ENCODE measurements at places on chromosomes 3 and 15.

- DNase-seq, result no peak
These were observed 57.1 kb upstream of the BCL6 start for GRCh38 chr3:187802203-187802927.

DNA sequence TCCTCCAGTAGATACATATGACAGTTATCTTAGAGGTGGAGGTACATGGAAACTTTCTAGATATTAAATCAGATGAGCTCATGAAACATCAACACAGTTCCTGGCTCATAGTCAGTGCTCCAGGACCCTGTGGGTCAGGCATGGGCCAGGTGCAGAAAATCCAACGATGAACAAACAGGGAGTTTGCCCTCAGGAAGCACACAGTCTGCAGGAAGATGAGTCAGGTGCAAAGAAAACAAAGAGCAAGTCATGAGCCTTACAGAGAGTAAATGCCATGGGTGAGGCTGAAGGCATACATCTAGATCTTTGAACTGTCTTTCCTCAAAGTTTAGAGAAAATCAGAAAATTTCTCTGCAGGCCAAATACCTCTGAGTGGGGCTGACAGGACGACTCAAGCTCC is 184.2 kb upstream of the TPM1 start:
- DNase-seq, result no peak

DNA sequence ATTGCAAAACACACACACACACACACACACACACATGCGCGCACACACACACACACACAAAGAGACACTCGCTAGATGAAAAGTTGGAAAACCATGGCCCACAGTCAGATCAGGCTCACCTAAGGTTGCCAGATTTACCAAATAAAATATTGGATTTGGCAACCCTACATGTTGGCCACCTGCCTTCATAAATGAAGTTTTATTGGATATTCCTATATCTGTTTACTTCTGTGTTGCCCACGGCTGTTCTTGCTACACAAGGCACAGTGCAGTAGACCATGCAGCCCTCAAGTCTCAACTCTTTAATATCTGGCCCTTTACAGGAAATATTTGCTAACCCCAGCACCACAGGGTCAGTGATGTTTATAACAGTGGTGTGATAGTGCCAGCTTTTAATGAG is 445.0 kb upstream of the PROK2 start:
- no peak for DNase-seq

- no peak for DNase-seq
These were observed 331.0 kb downstream of the CGGBP1 start for GRCh38 chr3:87727783-87728182.

DNA sequence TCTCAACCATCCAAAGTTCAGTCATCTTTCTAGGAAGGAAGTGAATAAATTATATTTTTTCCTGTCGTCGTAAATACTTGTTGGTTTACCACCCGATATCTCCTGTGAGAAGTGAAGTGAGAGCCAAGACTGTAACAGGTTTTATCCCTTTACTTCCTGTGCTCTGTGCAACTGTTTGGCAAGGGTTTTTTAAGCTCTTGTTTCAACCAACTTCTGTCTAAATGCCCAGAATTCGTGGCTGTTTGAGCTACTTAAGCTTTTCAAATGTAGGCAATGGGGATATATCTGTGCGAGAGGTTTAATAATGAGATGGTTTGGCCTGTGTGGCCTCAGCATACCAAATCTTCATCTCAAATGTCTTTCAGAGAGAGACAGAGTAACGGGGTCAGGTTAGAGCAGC is 134.7 kb downstream of the LRTM1 start:
- no peak for DNase-seq

DNA sequence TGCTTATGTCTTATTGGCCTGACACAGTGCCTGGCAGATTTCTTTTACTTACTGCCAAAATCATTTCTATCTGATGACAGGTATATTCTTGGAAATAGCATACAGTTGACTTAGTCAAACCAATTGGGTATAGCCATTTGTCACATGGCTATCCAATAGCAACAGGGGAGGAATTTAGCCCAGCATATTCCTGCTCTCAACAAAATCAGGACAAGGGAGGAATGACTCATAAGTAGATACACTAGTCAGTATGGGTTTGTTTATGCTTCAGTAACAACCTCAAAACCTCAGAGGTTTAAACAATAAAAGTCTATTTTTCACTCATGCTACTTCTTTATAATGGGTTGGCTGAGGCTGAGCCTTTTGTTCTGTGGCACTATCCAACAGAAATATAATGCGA is 38.0 kb upstream of the VILL start:
- DNase-seq, result no peak

DNA sequence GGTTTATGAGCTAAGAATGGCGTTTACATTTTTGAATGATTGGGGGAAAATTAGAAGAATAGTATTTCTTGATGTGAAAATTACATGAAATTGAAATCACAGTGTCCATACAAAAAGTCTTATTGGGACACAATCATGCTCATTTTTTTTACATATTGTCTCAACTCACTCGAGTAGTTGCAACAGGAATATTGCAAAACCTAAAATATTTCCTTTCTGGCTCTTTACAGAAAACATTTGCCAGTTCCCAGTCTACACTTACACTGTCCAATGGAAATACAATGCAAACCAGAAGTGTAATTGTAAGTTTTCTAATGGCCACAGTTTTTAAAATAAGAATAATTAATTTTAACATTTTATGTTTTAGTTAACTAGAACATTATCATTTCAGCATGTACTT is 137.8 kb downstream of the SAMMSON start:
- no peak for DNase-seq

DNA sequence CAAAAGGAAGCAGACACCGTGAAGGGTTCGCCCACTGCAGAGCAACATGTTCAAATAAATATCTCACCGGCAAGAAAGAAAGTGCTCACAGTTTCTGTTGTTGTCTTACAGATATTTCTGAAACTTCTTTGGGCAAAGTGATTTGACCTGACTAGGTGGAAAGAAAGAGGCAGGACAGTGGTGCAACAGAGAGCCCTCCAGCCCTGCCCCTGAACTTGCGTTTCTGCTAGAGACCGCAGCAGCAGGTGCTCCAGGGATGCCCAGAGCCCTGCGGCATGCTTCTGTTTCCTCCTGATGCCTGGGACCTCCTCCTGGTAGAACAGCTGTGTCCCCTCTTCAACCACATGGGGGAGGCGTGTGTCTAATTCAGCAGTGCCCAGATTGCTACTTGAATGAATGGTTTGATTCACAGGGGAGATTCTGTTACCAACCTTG is 123.4 kb downstream of the ATP10A start:
- no peak for DNase-seq

- DNase-seq, result no peak
These were observed 3.5 kb upstream of the SPTBN5 start for GRCh38 chr15:41897363-41897799.

- DNase-seq, result no peak
These were observed 44.8 kb downstream of the SLCO2A1 start for GRCh38 chr3:133984975-133985374.

DNA sequence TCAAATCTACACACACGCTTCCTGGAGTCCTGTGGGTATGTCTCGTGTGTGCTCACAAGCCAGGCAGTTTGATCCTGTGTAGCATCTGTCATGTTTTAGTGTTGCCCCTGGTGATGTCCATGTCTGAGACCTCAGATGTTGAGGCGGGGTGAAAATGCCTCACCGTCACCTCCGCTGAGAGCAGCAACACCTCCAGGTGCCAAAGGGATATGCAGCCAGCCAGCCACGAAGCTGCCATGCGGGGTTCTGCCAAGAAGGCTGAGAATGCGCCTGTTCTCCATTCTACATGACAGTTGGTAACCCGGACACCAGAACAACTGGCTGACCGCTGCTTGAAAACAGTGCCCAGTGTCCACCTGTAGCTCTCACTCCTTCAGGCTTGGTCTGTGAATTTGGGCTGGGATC is 253.8 kb downstream of the TLE3 start:
- no peak for DNase-seq

DNA sequence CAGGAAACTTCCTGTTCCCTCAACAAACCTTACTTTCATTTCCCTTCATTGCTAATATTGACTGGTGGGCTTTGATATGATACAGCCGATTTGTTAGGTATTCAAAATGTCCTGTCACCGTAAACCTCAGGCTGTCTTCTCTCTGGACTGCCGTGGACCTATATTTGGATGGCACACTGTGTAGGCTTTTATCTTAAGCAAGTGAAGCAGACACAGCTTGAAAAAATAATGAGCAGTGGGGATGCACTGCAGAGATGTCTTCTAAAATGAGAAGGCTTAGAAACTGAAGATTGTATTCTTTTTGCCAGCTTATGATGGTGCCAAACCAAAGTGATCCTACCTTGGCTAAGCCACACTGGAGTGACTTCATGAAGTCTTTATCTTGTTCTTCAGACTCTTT is 266.3 kb downstream of the NR1D2 start:
- DNase-seq, result no peak

- peak; percentile 62 for DNase-seq
These were observed 12.4 kb downstream of the RTF1 start for GRCh38 chr15:41429003-41429890.

- DNase-seq, result no peak
These were observed 5.6 kb downstream of the TERC start for GRCh38 chr3:169759256-169759655.

DNA sequence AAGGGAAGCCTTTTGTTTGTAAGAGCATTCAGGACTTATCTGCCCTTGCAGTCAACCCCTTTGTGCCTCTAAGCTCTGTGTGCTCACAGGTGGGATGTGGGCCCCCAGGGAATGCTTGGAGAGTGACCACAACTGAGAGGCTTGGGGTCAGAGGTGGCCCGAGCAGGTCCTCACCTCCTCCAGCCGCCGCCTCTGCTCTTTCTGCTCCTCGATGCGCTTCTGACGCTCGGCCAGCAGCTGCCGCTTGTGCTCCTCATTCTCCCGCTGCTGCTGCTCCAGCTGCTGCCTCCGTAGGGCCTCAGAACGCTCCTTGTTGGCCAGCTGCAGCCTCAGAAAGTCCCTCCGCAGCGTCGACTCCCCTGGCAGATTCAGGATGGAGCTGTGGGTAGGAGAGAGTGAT is 130.8 kb upstream of the SLC2A2 start:
- no peak for DNase-seq

GRCh38 chr3:87057474-87057873 is 66.5 kb upstream of the VGLL3 start:
- DNase-seq, result no peak

- no peak for DNase-seq
These were observed 357.5 kb downstream of the FOXP1 start for GRCh38 chr3:71225951-71226564.

- DNase-seq, result no peak
These were observed 62.2 kb downstream of the UMPS start for GRCh38 chr3:124792341-124793040.

DNA sequence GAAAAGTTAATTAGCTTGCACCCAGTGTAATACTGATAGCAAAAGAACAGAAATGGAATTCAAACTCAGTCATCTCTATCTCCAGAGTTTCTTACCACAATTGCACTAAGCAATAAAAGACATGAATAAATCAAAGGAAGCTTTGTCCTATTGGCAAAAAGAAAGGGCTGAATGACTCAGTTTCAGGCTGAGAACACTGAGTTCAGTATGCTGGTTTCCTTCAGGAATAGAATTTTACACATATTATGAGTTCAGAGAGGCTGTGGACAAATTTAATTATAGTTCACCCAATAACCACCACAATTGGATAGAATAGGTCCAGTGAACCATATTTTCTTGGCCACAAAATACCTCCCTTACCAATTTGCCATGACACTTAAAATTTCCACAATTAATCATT is 249.7 kb downstream of the KCNMB2 start:
- no peak for DNase-seq

GRCh38 chr3:115186351-115187148 is 39.5 kb upstream of the ZBTB20 start:
- peak; percentile 18 for DNase-seq

- DNase-seq, result no peak
These were observed 16.9 kb upstream of the P2RY1 start for GRCh38 chr3:152818027-152818426.

DNA sequence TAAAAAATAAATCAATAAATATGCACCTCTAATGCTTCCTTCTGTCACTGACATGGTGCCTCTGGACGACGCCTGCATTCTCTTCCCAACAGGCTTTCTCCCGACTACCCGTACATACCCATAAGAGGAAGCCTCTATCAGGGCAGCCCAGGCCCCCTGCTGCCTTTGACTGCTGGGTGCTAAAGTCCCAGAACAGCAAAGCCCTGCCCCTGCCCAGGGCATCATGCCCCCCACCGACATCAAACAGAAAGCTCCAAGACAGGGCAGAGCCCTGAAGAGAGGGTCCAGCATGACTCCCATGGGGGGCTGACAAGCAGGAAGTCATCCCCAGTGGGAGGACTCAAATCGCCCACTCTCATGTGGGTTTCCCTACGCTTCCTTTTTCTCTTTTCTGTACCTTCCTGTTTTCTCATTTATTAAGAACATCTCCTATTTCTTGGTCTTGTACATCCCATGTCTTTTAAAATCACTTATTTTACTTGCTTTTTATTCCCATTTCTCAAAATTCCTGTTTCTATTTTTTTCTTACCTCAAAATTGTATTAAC is 23.4 kb downstream of the XPC start:
- DNase-seq, result no peak

DNA sequence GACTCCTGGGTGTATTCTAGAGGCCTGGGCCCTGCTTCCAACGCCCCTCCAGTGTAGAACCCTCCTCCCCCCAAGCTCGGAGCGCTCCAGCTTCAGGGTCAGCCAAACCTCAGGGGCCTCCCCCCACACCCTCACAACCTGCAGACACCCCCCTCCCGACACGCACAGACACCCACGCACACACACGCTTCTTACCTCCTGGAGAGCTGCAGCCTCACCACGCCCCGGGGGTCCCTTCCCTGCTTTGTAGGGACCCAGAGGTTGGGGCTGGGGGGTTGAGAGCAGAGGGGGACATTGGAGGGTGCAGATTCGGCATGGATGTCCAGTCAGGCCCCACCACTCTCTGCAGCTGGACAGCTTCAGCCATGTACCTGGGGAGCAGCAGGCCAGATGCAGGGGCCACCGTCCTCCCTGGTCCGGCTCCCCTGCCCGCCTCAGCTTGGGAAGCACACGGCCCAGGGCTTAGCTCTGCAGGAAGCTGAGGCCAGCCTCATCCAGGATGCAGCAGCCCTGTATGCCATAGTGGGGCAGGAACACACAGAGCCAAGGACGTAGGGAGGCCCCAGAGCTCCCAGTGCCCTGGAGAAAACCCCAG is 13.0 kb downstream of the ZDHHC19 start:
- DNase-seq, result no peak

GRCh38 chr3:115989684-115990421 is 366.5 kb downstream of the GAP43 start:
- no peak for DNase-seq

DNA sequence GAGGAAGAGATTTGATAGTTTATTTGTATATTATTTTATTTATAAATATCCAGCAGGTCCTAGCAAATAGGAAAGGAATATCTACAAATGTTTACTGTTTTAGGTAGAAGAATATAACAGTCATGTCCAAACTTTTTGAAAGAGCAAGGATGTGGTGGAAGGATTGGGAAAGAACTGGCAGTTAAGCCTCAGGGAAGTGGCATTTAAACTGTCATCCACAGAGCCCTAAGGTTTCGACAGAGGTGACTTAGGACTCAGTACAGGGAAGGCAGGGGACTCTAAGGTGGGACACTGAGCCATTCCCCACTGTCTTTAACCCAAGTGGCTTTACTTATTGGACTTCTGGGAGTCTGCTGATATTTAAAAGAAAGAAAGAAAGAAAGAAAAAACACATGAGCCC is 11.8 kb upstream of the TMEM87A start:
- no peak for DNase-seq
